NAMALWA (cell line): ENCODE measurements at places on chromosomes 3 and 15.

GRCh38 chr3:100151024-100151707 lies 36.9 kb upstream of the FILIP1L start:
- DNase-seq: no peak

GRCh38 chr3:175260145-175260794 lies 401.1 kb downstream of the NAALADL2 start:
- DNase-seq: no peak

GRCh38 chr15:63672369-63672768 lies 75.2 kb downstream of the FBXL22 start:
- no peak for DNase-seq

DNA sequence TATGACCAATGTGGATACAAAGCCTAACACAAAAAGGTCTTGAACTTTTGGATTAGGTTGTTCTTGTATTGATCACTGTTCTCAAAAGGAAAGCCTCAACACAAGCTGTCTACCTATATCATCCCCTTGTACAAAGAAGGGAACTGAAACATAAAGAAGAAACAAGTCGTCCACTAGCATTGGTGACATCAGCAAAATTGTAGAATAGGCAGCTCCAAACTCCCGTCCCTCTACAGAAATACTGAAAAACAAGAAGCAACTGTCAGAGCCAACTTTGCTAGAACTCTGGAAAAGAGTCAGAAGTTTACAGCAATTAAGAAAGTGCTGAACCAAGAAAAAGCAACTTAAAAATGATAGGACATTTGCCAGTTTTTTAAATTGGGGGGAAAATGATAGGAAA lies 7.5 kb upstream of the NR1I2 start:
- no peak for DNase-seq

DNA sequence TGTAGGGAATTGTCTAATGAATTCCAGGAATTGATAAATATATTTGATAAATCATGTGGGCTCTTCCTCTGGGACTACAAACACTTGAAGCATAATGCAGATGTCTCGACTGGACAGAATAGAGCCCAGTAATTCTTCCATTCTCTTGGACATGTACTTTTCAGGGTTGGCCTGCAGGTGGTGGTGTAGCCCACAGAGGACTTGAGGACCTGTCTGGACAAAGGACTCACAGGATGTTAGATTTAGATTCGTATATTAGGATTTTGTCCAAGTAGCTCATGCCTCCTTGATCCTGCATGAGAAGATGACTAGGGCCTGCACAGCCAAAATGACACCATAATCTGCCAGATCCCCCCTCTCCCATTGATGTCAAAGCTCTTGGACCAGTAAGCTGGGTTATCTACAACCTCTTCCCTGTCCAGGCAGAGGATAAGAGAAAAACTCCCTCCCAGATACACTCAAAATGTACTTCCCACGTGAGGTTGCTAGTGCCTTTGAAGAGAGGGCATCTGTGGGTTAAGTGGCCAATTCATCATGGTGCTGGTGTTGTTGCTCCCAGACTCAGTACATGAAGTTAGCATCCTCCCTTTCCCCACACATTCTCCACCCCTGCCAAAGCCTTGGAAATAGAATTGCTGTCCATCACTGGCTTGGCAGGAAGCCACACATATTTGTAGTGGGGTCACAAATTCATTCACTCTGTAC lies 88.6 kb upstream of the ZNF280D start:
- DNase-seq: peak; percentile 59

DNA sequence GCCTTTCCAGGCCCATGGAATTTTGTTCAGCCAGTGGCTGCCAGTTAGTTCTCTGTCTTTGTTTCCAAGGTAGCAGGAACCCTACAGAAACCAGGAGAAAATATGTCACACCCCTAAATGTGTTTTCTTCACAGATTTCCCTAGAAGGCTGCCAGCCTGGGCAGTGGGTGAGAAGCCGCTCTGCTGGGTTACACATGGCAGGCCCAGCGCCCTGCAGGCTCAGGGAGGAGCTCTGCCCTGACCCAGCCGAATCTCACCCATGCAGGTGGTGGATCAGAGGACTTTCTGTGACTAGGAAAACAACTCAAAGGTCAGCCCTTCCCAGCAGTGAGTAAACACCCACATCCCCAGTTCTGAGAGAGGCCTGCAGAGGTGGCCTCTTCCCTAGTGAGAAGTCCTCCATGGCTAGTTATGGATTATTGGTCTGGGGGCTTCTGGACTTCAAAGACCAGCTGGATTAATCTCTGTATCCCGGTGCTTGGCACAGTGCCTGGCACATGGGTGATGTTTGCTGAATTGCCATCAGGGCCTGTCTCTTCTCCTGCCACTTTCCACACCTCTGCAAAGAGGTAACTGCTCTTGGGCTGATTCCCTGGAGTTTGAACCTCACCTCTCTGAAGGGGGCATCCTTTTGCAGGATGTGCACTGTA lies 34.7 kb upstream of the BDH1 start:
- no peak for DNase-seq

- peak; percentile 36 for DNase-seq
Observed at GRCh38 chr3:173045770-173046382, 95.2 kb downstream of the SPATA16 start.

- DNase-seq: peak; percentile 72
Observed at GRCh38 chr3:149494022-149494758, 19.7 kb downstream of the TM4SF4 start.

GRCh38 chr15:49320351-49320750 lies 102.7 kb upstream of the FGF7 start:
- no peak for DNase-seq

DNA sequence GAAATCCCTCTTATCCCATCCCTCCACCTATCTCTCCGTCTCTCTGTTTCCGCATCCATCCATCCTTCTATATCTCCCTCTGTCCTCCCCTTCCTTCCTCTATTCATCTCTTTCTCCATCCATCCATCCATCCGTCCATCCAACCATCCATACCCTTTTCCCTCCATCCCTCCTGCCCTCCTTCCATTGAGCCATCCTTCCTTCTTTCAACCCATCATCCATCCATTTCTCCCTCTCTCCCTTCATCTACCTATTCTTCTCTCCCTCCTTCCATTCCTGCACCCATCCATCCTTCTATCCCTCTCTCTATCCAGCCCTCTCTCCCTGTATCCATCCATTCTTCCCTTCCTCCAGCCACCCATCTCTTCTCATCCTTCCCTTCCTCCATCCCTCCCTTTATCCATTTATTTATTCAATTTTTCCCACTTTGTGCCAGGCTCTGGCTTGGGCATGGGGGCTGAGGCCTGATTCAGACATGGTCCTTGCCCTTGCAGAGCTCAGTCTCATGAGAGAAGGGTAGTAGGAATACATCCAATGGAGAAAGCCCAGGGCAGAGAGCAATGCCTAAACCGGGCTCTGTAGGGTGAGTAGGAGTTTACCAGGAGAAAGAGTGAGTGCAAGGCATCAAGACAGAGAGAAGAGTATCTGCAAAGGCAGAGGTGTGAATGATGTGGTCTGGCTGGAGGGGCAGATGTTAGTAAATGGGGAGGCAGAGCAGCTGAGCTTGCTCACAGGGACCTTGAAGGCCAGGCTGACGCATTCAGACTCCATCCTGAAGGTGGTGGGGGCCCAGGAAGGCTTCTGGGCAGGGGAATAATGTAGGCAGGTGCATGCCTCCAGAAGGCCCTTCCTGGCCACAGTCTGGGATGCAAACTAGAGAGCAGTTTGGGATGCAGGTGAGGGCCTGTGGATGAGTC lies 19.5 kb upstream of the FBLN2 start:
- no peak for DNase-seq

GRCh38 chr3:8486936-8487335 lies 14.7 kb upstream of the LMCD1 start:
- no peak for DNase-seq

DNA sequence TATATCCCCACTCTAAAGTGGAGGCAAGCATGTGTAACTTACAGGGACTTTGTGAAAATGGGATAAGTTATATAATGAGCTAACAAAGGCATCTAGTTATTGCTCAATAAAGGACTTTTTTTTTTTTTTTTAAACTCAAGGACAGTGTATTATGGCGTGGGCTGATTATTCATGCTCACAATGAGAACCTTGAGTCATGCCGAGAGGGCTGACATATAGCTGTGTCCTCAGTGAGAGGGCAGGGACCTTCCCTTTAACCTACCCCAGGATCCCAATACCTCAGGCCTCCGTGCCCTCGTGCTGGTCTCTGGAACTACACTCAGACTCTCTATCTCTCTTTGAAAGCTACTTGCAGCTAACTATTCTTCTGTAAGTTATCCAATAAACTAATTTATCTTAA lies 319.9 kb upstream of the ICE2 start:
- no peak for DNase-seq

DNA sequence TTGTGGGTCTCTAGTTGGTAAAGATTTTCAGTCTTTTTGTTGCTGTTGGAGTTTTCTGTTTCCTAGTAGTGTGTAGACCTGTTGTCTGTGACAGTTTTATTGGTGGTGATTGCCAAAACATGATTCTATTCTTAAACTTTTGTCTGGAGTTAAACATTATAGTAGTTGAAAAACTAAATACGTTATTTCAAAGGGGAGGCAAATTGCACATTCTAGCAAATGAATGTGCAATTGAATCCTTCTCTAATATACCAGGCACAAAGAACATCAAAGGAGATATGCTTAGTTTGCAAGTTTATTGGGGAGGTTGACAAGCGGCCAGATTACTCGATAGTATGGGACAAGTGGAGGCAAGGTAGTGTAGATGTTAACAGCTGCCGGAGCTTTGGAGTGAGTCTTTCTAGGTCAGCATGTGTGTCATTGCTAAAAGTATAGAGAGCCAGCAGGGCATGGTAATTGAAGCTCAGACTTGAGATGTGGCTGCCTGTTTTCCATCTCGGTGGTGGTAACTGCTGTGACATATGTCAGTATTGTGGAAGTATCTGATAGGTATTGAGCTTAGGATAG lies 20.6 kb downstream of the CHD2 start:
- DNase-seq: no peak

- DNase-seq: no peak
Observed at GRCh38 chr3:184693011-184693975, 18.6 kb downstream of the MAGEF1 start.

- no peak for DNase-seq
Observed at GRCh38 chr3:141411251-141411771, 43.0 kb downstream of the ZBTB38 start.

GRCh38 chr3:187369089-187369447 lies 883 bp downstream of the RTP4 start:
- DNase-seq: no peak

- DNase-seq: no peak
Observed at GRCh38 chr3:37999836-38000235, 9.2 kb downstream of the VILL start.

DNA sequence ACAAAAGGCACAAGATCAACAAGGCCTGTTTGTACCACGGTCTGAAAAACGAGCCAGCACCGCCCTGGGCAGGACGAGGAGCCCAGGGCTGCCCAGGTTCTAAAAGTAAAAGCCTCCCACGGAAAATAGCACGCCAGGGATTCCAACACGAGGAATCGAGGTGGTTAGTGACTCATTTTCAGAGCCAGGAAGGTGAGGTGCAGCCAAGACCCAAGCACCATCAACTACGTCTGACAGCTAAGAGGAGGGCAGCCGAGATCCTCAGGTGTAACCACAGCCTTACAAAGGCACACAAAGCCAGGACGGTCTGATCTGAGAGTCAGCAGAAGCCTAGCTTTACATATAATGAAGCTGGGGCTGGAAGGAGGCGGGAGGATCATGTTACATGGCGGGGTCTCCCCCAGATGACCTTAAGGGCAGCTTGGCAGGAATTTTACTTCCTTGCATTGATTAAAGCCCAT lies 52.5 kb downstream of the ATP10A start:
- no peak for DNase-seq

GRCh38 chr15:45050587-45050986 lies 27.6 kb downstream of the SORD start:
- no peak for DNase-seq

- DNase-seq: no peak
Observed at GRCh38 chr15:31824024-31824423, 206.3 kb upstream of the CHRNA7 start.

GRCh38 chr3:12499474-12499873 lies 15.2 kb downstream of the TSEN2 start:
- DNase-seq: no peak

DNA sequence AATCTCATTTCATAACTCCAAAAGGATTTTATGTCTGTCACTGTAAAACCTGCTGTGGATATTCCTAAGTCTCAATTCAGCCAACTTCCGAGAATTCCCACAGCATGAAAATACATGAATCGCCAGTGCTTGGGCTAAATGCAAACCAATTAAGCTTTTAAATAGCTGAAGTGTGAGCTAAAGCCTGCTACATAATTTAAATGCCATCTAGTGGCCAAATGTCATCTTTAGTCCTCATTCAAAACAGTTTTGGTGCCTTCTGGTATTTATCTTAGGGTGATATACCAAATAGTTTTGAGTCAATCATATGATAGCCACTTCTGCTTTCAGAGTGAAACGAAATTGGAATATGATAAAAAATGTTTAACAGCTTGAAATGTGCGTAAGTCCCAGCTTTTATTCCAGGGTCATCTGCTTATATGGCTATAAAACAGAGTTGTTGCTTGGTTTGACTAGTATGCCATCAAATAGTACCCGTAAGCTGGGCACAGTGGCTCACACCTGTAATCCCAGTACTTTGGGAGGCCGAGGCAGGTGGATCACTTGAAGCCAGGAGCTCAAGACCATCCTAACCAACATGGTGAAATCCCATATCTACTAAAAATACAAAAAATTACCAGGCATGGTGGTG lies 41.8 kb upstream of the CCNL1 start:
- peak; percentile 79 for DNase-seq

GRCh38 chr3:136070334-136070733 lies 104.8 kb downstream of the PPP2R3A start:
- DNase-seq: no peak

GRCh38 chr3:24548278-24548677 lies 53.6 kb upstream of the THRB start:
- no peak for DNase-seq

GRCh38 chr3:52568069-52568468 lies 31.7 kb downstream of the UQCC5 start:
- DNase-seq: no peak

- peak; percentile 19 for DNase-seq
Observed at GRCh38 chr3:62287392-62287927, 85.9 kb downstream of the FEZF2 start.

DNA sequence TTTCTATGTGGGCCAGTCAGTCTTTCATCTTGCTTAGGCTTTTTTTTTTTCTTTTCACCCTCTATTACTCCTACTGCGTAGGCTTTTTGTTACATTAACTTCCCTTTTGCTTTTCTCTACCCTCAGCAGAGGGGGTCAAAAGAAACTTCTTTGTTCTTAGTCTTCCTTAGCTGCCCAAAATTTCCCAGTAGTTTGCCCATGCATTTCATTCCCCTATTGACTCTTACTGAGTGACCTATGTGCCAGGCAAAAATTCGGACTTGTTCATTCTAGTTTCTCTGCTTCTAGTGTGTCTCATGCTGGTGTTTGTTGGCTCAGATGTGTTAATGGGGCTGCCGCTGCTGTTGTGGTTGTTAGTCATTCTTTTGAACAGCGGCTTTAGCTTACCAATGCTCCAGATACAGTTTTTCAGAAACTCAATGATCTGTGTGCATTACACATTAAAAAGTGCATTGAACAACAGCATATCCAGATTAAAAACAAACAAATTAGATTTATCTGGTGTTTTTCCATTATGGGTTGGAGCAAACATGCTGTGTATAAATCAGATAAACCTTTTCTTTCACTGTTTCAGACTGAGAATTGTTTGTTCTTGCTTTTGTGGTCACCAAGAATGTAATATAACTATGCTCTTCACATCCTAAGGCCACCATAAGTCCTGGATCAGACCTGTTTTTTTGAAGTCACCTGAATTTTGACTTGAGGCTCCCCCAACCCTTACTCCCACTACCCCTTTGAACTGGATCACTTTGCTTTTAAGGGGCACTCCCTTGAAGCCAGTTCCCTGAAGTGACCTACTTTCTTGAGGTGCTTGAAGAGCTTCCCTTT lies 43.1 kb downstream of the PDE8A start:
- DNase-seq: no peak

- no peak for DNase-seq
Observed at GRCh38 chr15:39074341-39074985, 506.4 kb upstream of the THBS1 start.
